Head of caudate nucleus (tissue), 42 donors: ENCODE measurements at places on chromosomes 3 and 15.

DNA sequence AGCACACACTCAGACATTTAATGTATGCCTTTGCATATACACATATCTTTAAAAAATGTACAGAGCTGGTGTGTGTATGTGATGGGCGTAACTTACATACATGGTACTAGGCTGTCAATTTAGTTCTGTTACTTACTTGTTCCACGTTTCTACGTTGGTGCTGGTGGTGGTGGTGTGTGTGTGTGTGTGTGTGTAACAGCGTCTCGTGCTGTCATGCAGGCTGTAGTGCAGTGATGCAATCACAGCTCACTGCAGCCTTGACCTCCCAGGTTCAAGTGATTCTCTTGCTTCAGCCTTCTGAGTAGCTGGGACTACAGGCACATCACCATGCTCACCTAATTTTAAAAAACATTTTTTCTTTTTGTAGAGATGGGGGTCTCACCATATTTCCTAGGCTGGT lies 64.2 kb downstream of the ISG20 start:
- DNase-seq = no peak

DNA sequence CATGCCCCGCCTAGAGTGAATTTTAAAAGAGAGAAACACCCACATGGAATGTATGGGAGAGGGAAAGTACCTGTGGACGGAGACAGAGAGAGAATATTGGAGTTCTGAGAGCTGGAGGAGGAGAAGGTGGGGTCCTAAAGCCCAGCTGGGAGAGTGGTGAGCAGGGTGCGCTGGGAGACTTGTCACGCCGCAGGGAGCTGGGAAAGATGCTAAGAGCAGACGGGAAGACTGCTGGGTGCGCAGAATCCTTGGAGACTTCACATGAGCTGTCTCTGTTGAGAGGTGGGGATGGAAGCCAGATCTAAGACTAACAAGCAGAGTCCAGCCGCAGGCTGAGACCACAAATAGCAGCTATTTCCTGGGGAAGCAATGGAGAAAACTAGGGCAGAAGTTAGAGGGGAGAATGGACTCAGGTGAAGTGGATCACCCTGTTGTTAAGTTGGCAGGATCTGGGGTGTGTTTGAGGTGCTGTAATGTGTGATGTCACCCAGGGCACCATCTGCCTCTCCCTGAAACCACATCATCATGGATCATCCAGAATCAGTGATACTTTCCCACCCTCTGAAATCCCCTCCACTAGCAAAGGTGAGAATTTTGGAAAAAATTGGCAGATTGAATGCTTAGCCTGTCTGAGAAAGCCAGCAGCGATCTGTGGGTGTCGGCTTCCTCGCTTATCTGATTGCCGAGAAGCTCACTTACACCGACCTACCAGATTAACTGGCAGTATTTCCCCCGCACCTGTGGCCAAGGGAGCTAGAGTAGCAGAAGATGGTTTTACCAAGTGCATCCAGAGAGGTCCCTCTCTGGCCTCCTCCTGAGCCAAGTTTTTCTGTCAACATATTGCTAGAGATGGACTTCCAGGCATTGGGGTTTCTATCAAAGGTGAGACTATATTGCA lies 174.8 kb upstream of the BHLHE40 start:
- DNase-seq = no peak

DNA sequence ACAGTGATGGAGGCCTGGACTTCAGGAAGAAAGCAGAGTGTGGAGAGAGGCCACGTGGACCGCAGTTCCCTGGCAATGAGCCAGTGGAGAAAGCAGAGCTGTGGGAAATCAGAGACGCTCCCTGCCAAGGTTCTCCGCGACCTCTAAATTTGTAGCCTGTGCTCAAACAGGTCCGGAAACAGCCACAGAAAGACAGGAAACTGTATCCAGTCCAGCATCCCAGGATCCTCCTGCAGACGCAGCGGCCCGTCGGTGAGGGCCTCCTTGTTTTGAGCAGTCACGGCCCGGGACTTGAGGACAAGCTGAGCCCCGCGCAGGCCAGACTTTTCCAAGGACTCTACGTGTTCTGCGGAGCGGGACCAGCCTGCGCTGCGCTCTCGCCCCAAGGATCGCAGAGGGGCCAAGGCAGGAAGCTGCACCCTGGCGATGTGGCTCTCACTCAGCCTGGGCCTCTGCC lies 22.3 kb downstream of the RPSA start:
- DNase-seq = no peak

GRCh38 chr3:155555479-155556060 lies 189.3 kb downstream of the PLCH1 start:
- DNase-seq = no peak

- DNase-seq = peak; percentile 48
Measured at GRCh38 chr3:51671734-51672475, 853 bp downstream of the TEX264 start.

- DNase-seq = peak; percentile 15
Measured at GRCh38 chr3:117355566-117355965, 646.0 kb downstream of the TUSC7 start.

DNA sequence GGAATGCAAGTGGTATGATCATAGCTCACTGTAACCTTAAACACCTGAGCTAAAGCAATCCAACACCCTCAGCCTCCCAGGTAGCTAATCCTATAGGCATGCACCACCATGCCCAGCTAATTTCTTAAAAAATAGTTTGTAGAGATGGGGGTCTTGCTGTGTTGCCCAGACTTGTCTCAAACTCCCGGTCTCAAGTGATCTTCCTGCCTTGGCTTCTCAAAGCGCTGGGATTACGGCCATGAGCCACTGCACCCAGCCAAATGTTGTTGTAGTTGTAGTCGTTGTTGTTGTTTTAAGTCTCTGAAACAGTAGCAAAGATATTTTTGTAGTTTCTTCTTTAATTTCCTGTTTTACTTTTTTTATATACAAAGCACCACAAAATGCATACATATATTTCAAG lies 616.6 kb downstream of the NAALADL2 start:
- DNase-seq = no peak

GRCh38 chr15:89937365-89938350 lies 24.9 kb upstream of the ARPIN start:
- DNase-seq = no peak

GRCh38 chr15:25890529-25890928 lies 27.4 kb upstream of the ATP10A start:
- DNase-seq = no peak

- no peak for DNase-seq
Measured at GRCh38 chr15:40845511-40846284, 1.9 kb downstream of the SPINT1 start.

DNA sequence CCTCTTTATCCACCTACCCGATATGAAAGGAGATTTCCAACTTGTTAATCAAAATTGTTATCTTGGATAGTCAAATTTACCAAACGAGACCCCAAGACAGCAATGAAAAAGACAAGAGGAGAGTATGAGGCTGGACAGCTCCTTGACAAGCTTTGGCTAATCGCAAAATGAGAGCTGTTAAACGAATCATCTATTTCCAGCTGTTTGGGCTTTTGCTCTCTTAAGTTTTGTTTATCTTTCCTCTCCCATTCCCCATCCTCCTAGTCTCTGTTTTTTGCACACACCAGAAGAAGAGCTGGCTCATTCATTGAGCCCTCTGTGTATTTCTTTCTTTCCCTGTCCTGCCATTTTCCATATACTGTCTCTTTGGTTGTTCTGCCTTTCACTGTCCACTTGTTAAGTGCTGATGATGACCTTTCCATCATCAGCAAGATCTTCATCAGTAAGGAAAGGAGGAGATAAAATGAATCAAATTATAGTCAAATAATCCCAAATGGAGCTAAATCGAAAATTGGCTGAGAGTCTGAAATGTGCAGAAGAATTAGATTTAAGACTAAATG lies 161.6 kb downstream of the SLC9A9 start:
- DNase-seq = no peak

- no peak for DNase-seq
Measured at GRCh38 chr15:50124631-50125030, 5.6 kb upstream of the ATP8B4 start.

DNA sequence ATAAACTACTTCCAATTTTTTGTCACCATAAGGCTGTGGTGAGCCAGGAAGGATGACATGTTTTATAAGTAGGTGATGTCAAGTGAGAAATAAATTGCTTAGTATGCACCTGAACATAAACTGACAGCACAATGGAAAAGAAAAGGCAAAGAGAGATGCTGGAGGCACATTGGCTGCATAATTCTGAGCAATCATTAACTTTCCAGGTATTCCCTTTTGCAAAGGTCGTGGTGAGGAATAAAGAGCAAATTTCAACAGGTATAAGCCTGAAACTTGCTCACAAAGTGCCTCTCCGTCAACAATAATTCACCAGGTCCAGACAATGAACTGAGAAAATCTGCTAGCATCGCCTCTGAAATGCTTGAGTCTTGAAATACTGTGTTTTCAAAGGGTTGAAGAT lies 48.2 kb downstream of the ITGB5 start:
- no peak for DNase-seq

DNA sequence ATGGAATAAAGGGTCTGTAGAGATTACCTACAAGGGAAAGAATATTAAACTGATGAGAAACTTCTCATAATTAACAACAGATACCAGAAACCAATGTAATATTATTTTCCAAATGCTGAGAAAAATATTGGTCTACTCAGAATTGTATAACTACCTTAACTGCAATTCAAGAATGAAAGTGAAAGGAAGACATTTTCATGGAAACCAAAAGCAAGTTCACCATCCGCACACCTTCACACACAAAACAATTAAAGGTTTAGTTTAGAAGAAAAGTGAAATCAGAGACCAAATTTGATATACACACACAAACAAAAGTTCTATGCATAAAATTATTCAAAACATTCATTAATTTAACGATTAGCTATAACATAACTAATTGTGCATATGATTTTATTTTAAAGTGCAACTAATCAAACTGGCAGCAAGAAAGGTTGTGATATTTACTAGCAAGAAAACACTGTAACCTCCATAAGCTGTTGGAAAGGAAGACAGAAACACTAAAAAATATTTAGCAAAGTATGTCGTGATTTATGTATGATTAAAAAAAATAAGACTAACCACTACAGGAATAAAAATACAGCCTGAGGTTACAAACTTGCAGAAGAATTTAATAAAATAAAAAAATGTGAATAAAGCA lies 395.5 kb downstream of the FGF12 start:
- DNase-seq = no peak

GRCh38 chr3:88114878-88115549 lies 34.7 kb upstream of the C3orf38 start:
- no peak for DNase-seq

DNA sequence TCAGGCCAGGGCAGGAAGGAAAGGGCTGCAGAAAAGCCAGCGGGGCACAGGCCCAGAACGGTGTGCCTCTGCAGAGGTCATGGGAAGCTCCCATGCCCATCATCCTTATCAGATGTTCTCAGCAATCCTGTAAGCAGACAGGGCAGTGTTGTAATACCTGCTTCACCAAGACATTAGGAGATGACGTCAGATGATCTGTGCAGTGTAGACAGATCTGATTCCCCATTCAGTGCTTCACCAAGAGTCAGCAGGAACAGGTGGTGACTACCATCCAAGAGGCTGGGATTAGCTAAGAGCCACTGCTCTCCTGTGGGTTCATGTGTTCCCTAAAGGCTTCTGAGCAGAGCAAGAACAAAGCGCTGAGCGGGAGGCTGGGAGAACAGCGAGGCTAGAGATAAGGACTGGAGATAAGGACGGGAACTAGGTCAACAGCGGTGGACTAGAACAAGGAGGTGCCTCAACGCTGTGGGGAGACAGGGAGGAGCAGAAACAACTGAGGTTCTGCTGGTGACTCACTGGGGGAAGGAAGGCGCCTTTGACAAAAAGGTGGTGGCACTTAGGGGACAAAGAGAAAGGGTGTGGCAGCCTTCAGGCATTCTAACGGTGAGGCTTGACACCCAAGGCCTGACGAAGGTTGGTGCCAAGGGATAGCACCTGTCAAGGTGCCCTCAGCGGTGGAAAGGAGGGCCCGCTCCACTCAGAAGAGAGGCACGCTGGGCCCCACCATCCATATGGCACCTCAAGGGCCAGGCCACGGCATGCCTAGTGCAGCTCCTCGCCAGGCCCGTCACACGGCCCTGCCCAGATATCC lies 28.4 kb downstream of the CCDC12 start:
- no peak for DNase-seq

DNA sequence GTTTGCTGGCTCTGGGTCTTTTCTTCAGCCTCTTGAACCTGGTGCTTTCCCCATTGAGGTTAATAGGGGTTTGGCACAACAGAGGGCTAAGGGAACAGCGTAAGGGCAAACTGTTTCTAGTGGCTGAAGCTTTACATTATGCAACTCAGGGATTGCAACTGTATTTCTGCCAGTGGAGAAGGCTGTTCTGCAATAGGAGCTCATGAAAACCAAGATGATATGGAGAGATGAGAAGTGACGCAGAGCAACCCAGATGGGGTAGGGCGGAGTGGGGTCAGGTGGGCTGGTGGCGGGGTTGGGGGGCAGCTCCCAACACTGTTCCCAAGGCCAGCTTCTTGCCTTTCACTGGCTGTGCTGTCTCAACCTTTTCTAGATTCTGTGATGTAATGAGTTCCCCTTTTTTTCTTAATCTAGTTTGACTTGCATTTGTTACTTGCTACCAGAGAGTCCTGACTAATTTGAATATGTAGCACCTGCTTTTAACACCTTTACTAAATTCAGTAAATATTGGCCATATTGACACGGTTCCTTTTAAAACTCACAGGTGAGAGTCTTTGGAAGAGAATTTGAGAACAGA lies 7.2 kb downstream of the GXYLT2 start:
- DNase-seq = no peak

- no peak for DNase-seq
Measured at GRCh38 chr3:129112308-129113052, 9.1 kb downstream of the RAB43 start.

DNA sequence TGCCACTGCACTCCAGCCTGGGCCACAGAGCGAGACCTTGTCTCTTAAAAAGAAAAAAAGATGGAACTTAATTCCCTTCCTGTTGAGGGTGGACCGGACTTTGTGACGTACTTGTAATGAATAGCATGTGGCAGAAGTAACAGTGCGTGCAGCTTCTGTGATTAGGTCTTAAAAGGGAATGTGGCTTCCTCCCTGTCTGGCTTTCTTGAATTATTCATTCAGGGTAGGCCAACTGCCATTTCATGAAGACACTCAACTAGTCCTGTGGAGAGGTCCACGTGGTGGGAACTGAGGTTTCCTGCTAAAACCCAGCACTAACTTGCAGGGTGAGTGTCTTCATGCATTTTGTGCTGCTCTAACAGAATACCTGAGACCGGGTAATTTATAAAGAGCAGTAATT lies 98.9 kb upstream of the PIAS1 start:
- DNase-seq = no peak

DNA sequence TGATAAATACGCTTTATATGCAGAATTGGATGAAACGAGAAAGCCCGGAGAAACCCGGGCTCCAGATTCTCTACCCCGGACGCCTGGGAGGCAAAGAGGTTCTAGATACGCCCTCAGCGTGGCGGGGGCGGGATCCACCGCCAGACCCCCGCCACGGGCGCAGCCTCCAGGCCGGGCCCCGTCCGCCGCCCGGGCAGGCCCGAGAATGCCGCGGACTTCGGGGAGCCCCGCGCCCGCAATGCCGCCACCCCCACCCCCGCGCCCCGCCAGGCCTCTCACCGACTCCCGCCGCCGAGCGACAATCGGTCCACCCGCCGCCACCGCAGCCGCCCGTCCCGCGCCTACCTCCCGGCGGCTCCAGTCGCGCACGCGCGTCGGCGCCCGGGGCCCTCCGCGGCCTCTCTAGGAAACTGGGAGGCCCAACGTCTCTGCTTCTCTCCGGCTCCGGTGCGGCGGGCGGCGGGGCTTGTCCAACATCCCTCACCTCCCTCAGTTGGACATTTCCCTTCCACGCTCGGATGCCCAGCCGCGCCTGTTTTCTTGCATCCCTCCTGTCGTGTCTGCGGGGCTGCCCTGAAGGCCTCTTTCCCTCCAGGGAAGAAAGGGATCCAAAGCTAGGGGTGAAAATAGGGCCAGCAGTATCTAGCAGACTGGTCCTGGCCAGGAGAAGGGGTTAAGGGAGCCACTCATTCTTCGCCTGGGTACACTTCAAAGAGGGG lies at the start of gene ZNF445:
ZNF445 (minus strand) TSS at position 359 of the 719 bp plus-strand sequence. CDS start 22,121 bp downstream, outside the sequence.
- peak; percentile 92 for DNase-seq
